ENCODE measurements at places on chromosomes 12 and 14. TPM values are rescaled to one million over a fixed set of nuclear protein-coding genes. Genes with fewer than 3 reads are reported as not detected.

The GPR68 gene
- total RNA-seq, result 0.28 TPM

- no peaks in the 10 kb centered on the region for H3K27me3 ChIP-seq
- no peak for DNase-seq
- no peaks in the 10 kb centered on the region for H3K36me3 ChIP-seq
- no peak overlapping the region for H3K4me3 ChIP-seq
- H3K27ac ChIP-seq, result no peak overlapping the region
Measured at GRCh38 chr14:68703093-68703492, 89.8 kb downstream of the ZFP36L1 start.

GRCh38 chr14:22305607-22306006 lies 283.4 kb downstream of the DAD1 start:
- H3K4me3 ChIP-seq, result no peak overlapping the region
- DNase-seq, result no peak
- H3K27me3 ChIP-seq, result peaks cover 3% of the 10 kb centered on the region
- no peaks in the 10 kb centered on the region for H3K36me3 ChIP-seq
- no peak overlapping the region for H3K27ac ChIP-seq
- H3K4me1 ChIP-seq, result no peaks in the 10 kb centered on the region

The EID3 gene
- 18.5 TPM for total RNA-seq

GRCh38 chr14:90487462-90487861 lies 90.6 kb downstream of the CALM1 start:
- H3K36me3 ChIP-seq, result no peaks in the 10 kb centered on the region
- H3K4me1 ChIP-seq, result no peaks in the 10 kb centered on the region
- DNase-seq, result no peak
- no peak overlapping the region for H3K27ac ChIP-seq
- no peak overlapping the region for H3K4me3 ChIP-seq

DNA sequence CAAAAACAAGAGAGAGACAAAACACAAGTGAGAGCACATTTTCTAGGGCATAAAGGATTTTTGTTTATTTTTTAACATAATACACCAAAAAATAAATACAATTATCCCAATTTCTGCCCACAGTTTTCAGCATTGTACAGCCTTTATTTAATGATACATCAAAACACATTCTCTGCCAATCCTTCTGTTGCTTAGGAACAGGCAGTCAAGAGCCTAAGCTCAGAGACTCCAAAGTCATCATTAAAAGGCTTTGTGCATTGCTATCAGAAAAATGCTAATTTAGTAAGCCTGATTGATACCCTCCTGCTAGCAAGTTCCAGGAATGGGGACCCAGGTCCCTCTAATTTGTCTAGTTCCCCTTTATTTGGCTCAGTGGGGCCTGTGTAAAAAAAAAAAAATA lies 536.5 kb downstream of the RPS29 start:
- no peaks in the 10 kb centered on the region for H3K27me3 ChIP-seq
- H3K27ac ChIP-seq, result no peak overlapping the region
- H3K36me3 ChIP-seq, result no peaks in the 10 kb centered on the region
- H3K4me3 ChIP-seq, result no peak overlapping the region
- DNase-seq, result no peak

- H3K36me3 ChIP-seq, result no peaks in the 10 kb centered on the region
- no peak overlapping the region for H3K4me3 ChIP-seq
- H3K27ac ChIP-seq, result no peak overlapping the region
- H3K27me3 ChIP-seq, result peaks cover 8% of the 10 kb centered on the region
Measured at GRCh38 chr12:66491853-66492252, 187.0 kb downstream of the GRIP1 start.

DNA sequence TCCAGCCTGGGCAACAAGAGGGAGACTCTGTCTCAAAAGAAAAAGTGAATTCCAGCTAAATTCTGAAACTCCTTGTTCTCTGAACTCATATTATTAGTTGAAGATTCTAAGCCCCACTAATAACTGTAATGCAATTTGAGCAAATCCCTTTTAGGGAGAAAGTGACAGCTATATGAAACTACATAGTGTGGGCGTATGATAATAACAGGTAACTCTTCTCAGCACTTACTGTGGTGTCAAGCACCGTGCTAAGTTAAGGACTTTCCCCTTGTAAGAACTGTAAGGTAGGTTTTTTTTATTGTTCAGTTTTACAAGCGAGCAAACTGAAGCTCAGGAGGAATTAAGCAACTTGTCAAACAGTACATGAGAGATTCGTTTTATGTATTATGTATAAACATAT lies 5.4 kb downstream of the ANKRD13A start:
- no peak overlapping the region for H3K27ac ChIP-seq
- H3K36me3 ChIP-seq, result no peaks in the 10 kb centered on the region
- no peak overlapping the region for H3K4me3 ChIP-seq

DNA sequence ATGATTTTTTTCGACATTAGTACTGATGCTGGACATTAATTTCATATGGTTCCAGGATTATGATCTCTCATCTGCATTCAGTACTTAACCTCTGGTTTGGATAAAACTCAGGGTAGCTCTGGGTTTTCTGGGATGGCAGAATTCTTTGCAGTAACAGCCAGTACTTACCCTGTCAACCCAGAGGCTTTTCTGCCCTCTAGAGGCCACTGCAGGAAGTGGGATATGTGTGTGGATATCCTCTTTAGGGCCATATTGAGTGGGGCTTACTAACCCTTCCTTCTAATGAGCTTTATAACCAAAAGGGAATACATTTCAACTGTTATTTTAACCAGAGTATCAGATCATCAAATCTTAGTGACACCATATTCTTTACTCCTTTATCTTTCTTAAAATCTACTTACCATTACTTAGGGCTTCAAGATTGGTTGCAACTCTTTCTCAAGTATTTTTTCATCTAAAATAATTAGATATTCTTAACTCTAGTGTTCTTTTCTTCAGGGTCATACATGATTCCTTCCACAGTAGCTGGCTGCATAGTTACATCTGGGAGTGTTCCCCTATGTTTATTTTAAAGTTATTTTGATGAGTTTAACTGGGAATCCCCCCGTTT lies 488.0 kb upstream of the STXBP6 start:
- H3K27me3 ChIP-seq, result no peaks in the 10 kb centered on the region
- H3K4me1 ChIP-seq, result no peaks in the 10 kb centered on the region
- no peak overlapping the region for H3K27ac ChIP-seq
- no peak for DNase-seq
- no peaks in the 10 kb centered on the region for H3K36me3 ChIP-seq

The SCNN1A gene
- 17.1 TPM for total RNA-seq

DNA sequence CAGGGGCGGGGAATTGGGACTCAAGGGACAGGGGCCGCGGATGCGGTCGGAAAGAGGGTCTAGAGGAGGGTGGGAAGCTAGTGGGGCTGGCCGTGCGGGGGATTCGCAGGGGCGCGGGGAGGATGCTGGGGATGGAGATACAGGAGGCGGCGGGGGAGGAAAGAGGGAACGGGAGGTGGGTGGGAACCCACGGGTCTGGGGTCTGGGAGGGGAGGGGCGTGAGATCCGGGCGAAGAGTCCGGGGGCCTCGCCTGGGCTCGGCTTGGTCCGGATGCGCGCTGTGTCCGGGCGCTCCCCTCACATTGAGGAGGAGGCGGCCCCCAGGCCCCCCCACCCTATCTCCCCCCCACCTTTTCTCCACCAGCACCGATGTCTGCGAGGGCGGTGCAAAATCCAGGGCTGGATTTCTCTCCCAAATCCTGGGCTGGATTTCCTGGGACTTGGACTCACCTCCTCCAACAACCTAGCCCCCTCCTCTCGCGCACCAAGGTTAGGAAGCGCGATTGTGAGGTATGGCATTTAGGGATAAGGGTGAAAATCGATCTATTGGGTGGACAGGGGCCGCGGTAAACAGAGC lies at the start of gene AGAP2:
Gene AGAP2 (minus strand): TSS at position 82 of the 577 bp plus-strand sequence. CDS start 496 bp downstream, outside the sequence.
- no peaks in the 10 kb centered on the region for H3K27me3 ChIP-seq
- peak within 1 kb of the TSS; percentile 54 for H3K4me3 ChIP-seq
- H3K4me1 ChIP-seq, result peaks cover 7% of the 10 kb centered on the region

The NUP37 gene
- 47.7 TPM for total RNA-seq

- no peaks in the 10 kb centered on the region for H3K36me3 ChIP-seq
- no peaks in the 10 kb centered on the region for H3K4me1 ChIP-seq
Measured at GRCh38 chr12:29638528-29638927, 141.0 kb upstream of the OVCH1 start.

GRCh38 chr12:109677279-109677691 lies 36.3 kb upstream of the FAM222A start:
- H3K4me1 ChIP-seq, result no peaks in the 10 kb centered on the region
- H3K27me3 ChIP-seq, result no peaks in the 10 kb centered on the region
- DNase-seq, result no peak
- no peak overlapping the region for H3K4me3 ChIP-seq

DNA sequence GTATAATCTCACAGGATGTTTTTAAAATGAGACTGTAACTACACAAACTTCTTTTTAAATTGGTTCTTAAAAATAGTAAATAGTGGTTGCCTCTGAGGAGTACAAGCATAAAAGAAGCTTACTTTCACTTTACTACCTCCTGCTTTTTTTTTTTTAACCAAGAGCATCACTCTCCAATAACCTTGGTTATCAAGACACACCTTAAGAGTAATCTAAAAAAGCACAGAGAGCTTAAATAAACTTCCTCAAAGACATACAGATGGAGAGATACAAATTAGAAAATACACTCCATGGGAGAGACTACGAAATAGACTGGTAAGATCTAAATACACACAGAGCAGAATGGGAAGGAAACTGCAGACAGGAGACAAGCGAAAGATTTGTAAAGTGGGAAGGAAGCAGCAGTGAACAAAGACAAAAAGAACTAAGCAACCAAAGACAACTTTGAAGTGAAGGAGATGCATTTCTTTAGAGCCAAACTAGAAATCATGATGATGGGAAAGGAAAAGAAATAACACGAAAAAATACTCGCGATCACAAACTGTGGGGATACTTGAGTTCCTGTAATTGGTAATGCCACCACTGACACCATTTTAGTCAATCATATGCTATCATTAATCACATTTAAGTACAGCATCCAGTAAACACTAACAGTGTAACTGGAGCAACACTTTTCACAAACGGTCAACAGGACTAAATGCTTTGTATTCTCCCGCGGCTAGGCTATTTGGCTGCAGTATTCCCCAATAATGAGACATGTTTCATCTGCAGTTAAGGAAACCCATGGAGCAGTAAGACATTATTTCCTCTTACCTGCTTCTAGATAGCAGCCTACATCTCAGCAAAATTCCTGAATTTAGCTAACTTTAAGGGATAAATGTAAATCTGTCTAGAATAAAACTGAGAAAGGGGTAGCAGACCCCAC lies 8.2 kb downstream of the SINHCAF start:
- no peaks in the 10 kb centered on the region for H3K36me3 ChIP-seq
- no peaks in the 10 kb centered on the region for H3K27me3 ChIP-seq
- H3K27ac ChIP-seq, result peak overlapping the region; percentile 83
- H3K4me1 ChIP-seq, result peaks cover 61% of the 10 kb centered on the region

DNA sequence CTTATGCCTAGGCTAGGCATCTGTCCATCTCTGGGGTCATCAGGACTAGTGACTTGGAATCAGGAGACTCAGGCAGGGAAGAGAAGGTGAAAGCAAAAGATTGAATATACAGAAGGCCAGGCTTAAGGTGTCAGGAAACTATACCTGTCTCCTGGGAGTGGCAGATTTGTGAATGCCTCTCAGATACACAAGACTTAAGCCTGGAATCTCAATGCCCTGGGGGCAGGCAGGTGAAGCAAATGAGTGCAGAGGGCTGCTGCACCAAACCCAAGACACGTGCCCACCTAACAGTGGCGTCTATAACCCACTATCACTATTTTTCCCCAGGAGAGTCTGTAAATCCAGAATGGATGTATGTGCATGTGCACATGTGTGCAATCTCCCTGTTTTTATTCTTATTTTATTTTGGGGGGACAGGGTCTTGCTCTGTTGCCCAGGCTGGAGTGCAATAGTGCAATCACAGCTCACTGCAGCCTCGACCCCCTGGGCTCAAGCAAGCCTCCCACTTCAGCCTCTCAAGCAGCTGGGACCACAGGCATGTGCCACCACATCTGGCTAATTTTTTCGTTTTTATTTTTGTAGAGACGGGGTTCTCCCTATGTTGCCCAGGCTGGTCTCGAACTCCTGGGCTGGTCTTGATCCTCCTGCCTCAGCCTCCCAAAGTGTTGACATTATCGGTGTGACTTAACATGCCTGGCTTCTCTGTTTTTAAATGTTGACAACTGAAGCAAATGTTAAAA lies 31.9 kb upstream of the FOS start:
- H3K4me3 ChIP-seq, result no peak overlapping the region
- H3K4me1 ChIP-seq, result no peaks in the 10 kb centered on the region
- H3K27ac ChIP-seq, result no peak overlapping the region
- no peaks in the 10 kb centered on the region for H3K27me3 ChIP-seq

The CLEC14A gene
- 0.10 TPM for total RNA-seq

DNA sequence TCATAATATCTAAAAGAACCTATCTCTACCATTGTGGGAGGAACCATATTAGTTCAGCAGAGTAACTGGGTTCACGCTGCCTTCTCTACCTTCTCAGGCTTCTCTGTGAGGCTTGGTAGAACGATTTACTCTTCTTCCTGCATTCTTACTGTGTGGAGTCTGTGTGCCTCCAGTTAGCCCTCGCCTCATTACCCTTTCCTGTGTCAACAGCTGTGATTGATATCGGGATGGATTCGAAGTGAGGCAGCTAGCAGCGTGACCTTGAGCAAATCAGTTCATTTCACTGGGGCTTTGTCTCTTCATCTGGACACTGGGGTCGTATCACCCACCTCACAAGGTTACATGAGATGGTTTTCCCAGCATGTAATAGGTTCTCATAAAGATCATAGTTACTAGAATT lies 4.6 kb upstream of the VRK1 start:
- no peaks in the 10 kb centered on the region for H3K36me3 ChIP-seq
- no peak overlapping the region for H3K4me3 ChIP-seq
- no peak overlapping the region for H3K27ac ChIP-seq
- H3K27me3 ChIP-seq, result no peaks in the 10 kb centered on the region

DNA sequence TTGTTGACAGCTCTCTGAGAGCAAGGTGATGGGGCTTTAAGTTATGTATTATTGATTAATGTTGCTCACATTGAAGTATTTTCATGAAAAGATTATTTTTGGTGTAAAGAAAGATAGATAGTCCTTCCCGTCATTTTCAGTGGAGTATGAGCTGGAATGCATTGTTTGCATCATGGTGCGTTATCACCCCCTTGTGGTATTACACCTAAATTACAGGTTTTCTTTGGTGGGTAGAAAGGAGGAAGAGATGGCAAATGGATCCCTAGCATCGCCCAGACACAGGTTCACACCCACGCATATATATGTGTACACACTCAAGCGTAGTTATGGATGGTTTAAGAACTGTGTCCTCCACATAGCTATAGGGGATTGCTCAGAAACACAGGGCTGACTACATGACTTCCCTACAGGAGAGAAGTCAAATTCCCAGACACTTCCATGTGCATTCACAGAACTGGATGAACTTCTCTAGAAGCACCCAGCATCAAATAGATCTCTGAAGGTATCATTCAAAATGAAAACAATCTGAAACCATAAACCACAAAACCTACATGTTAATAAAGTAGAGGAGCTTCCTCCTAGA lies 14.4 kb upstream of the SERPINA10 start:
- H3K27me3 ChIP-seq, result no peaks in the 10 kb centered on the region
- no peaks in the 10 kb centered on the region for H3K36me3 ChIP-seq
- H3K4me1 ChIP-seq, result no peaks in the 10 kb centered on the region
- DNase-seq, result no peak

All from Panc1 (cell line).